ENCODE measurements at places on chromosomes 12 and 14.

- DNase-seq, result no peak
Observed at GRCh38 chr14:55914771-55915170, 203.4 kb upstream of the PELI2 start.

DNA sequence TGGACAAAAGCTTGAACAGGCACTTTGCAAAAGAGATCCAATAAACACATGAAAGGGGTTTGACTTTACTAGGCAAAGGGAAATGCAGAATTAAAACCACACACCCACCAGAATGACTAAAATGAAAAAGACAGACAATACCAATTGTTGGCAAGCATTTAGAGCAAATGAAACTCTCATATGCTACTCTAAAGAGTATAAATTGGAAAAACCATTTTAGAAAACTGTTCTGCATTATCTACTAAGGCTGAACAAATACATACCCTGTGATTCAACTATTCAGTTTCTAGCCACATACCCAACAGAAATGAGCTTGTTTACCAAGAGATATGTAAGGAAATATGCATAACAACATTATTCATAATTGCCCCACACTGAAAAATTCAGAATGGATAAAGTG is 8.5 kb upstream of the IL22 start:
- DNase-seq, result no peak

DNA sequence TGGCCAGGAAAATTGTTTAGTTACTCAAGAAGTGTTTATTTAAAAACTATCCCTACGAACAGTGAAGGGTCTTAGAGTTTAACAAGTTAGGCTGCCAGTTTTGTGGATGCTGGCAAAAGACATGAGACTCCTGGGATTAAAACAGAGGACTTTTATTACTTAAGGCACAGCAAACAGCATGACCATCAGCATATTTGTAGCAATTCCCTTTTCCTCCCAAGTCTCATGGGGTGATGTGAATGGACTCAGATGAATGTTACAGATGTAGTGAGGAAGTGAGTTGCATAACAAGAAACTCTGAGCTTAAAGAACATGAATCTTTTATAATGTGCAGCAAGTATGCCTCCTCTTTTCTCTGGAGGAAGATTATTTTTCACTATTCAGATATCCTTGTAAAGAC is 695.8 kb downstream of the RPS29 start:
- no peak for DNase-seq

GRCh38 chr12:131733874-131734273 is 23.0 kb downstream of the SFSWAP start:
- no peak for DNase-seq

GRCh38 chr14:63308723-63309317 is 9.9 kb downstream of the GPHB5 start:
- DNase-seq, result no peak

GRCh38 chr12:107242189-107242588 is 148.8 kb upstream of the CRY1 start:
- DNase-seq, result no peak

DNA sequence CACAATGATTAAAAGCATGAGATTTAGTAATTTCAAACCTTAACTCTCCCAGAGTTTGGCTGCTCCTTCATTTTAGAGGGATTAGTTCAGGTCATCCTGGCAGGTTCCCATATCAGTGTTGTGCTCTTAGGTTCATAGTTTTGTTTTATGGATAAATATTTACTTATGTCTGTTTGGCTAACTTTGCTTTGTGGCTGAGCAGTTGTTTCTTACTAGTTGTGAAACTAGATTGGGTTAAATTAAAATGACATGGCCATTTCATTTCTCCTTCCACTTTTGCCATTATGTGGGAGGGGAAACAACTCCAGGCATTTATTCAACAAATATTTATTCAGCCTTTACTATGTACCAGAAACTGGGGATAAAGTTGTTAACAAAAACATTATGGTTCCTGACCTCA is 158.8 kb downstream of the TMTC3 start:
- DNase-seq, result no peak

Data from breast epithelium (tissue), 4 donors.